ENCODE measurements at places on chromosomes 13 and 19. TPM values are rescaled to one million over a fixed set of nuclear protein-coding genes. Genes with fewer than 3 reads are reported as not detected.

Gene MBNL2
- polyA plus RNA-seq, result 16.2 TPM

Gene EMC10
- polyA plus RNA-seq, result 34.2 TPM

Gene ZNF761
- polyA plus RNA-seq, result 7.8 TPM

Gene RAB3D
- 9.7 TPM for polyA plus RNA-seq

Gene TEX101
- polyA plus RNA-seq, result not detected

Gene C19orf67
- 0.06 TPM for polyA plus RNA-seq

Gene ZNF350
- polyA plus RNA-seq, result 9.5 TPM

Gene ZNF554
- 2.5 TPM for polyA plus RNA-seq

Gene SIGLEC10
- 14.4 TPM for polyA plus RNA-seq

Gene PSG5
- not detected for polyA plus RNA-seq

Gene SIGLEC5
- polyA plus RNA-seq, result not detected

Gene TYK2
- 38.4 TPM for polyA plus RNA-seq

Gene UNC13A
- 0.23 TPM for polyA plus RNA-seq

Gene EXOC3L2
- polyA plus RNA-seq, result 1.7 TPM

Gene PROZ
- not detected for polyA plus RNA-seq

Gene RFC3
- 9.6 TPM for polyA plus RNA-seq

Gene FOXA3
- 72.8 TPM for polyA plus RNA-seq
